ENCODE measurements at places on chromosomes 2 and 18.

- DNase-seq: no peak
Observed at GRCh38 chr2:26635401-26635800, 5.8 kb downstream of the CIB4 start.

GRCh38 chr2:64796926-64797325 lies 143.2 kb upstream of the SERTAD2 start:
- no peak for DNase-seq

DNA sequence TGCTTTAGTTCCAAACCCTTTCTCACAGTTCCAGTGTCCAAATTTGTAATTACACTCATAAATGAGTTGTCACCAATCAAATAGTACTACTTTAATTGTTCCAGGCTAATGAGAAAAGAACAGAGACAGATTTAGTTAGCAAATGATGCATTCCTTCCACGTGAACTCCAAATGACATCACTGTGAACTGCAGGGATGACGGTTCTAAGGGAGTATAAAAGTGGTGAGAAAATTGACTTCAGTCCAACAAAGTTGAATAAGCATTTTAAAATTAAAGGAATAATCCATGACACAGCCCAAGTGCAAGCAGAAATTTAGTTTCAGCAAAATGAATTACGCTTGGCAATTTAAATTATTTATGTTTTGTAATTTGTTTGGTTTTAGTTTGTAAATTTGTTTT lies 102.0 kb upstream of the LRATD1 start:
- DNase-seq: no peak

GRCh38 chr18:60684843-60685513 lies 312.4 kb upstream of the MC4R start:
- no peak for DNase-seq

DNA sequence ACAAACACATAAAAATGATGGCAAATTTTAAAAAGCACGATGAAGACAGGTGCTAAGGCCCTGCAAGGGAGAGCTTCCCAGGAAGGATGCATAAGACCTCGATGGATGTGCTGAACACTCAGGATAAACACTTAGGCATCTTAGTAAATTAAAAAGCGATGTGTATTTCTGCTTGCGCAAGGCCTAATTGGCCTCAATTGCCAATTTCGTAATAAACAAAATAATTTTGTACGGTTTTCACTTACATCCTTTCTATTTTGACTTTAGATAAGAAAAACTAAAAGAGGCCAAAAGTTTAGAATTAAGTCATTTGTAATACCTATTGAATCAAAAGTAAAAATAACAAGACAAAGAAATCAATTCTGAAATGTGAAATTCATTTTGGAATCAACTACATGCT lies 189.1 kb downstream of the TCF4 start:
- DNase-seq: no peak

- no peak for DNase-seq
Observed at GRCh38 chr2:155250800-155251199, 552.3 kb downstream of the KCNJ3 start.

- DNase-seq: no peak
Observed at GRCh38 chr2:192570788-192571187, 376.1 kb upstream of the TMEFF2 start.

DNA sequence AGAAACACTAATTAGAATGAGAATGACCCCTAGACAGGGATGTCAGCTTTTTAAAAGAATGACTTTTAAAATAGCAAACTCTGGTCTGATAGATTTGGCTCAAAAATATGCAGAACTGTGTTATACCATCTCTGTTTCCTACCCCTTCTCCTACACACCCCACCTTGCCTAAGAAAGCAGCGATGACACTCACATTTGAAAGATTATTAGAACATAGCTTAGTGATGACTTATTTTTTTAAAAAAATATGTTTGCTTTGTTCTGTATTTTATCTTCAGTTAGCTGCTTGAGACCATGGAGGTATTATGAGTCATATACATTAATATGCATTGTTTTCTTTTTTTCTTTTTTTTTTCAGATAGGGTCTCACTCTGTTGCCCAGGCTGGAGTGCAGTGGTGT lies 176.7 kb upstream of the TPO start:
- DNase-seq: no peak

DNA sequence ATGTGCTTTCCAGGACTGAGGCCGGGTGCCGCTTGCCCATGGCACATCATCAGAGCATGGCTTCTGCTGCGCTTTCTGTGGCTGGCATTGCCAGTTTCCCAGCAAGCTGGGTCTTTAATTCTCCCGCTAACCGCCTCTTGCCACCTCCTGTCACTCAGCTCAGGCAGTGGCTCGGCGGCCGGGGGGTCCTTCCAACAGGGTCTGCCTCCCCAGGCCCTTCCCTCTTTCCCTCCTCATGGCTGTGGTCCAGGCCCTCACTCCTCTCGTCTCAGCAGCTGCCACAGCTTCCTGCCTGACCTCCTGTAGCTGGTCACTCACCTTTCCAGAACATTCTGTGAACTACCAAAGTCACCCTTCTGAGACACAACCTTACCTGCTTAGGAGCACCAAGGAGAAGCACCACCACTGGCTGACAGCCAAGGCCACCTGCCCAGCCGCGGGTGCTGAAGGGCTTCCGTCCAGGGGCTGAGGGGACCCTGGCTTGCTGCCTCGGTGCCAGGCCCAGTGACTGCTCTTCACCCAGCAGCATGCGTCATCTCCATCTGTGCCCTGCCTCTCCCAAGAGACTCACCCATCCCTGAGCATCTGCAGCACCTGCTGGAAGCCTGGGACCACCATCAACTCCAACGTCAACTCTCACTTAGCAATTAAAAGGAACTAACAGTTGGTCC lies 22.6 kb downstream of the CHMP1B start:
- DNase-seq: no peak

DNA sequence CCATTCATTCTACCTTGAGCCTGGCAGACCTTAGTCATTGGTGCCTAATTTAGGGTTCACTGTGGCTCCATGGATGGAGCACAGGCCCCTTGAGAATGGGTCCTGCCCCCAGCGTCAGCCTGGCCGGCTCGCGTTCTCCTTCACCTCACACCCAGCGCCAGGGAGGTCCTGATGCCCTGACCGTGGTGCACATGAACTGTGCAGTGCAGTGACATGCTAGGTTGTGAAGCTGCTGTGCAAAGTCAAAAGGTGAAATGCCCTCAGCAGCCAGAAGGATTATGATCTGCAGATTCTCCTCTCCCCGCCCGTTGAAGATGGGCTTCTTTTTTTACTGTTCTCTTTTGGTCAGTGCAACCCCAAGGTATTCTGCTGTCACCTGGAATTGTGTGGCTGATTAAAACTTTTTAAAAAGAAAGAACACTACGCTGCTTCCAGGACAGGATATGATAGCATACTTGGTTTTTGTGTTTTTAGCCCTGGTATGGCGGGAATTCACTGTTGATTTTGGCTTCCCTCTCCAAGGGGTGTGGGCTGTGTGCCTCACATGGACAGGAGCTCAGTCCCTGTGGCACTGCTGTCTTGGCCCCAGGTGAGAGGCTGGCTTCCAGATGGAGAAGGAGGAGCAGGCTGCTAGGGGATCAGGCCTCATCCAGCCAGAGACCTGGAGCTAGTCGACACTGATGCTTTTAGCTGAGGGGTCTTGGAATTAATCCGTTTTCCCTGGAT lies 49.4 kb upstream of the MCFD2 start:
- no peak for DNase-seq

DNA sequence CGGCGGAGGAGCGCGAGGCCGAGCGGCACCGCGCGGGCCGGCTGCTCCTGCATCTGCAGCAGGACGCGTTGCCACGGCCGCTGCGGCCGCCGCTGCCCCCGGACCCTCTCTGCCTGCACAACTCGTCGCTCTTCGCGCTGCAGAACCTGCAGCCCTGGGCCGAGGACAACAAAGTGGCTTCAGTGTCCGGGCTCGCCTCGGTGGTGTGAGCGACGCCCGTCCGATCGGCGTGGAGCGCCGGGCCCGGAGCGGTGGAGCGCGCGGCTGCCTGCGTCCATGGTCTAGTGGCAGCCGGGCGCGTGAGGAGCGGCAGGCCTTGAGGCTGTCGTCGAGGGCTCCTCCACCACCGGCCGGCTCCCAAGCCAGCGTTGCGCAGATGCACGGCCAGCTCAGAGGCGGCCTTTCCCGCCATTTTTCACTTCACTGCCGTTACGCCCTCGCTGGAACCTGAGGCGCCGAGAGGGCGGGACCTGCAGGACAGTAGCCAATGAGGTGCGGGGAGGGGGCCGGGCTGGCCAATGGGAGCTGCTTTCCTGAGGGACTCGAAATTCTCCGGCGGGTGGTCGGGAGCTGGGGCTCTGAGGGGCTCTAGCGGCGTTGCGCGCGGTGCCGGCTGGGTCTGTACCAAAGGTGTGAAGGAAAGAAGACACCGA lies 1.9 kb downstream of the TLX2 start:
- peak; percentile 71 for DNase-seq

DNA sequence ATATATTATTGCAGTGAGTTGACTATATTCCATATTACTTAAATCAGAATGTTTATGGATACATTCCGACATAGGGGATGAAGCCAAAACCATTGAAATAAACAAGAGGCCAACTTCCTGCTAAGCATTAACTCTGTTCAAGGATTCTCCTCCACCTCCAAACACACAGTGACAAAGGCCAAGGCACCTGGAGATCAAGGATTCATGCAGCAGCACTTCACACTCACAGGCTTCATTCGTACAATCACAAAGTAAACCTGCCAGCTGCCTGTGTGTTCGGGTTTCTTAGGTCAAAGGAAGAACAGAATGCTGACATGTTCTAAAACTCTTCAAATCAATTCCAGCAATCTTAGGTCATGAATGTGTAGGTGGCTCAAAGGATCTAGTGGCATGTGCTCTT lies 22.8 kb downstream of the WDFY1 start:
- no peak for DNase-seq

- DNase-seq: no peak
Observed at GRCh38 chr2:198692907-198693510, 764.7 kb downstream of the SATB2 start.

DNA sequence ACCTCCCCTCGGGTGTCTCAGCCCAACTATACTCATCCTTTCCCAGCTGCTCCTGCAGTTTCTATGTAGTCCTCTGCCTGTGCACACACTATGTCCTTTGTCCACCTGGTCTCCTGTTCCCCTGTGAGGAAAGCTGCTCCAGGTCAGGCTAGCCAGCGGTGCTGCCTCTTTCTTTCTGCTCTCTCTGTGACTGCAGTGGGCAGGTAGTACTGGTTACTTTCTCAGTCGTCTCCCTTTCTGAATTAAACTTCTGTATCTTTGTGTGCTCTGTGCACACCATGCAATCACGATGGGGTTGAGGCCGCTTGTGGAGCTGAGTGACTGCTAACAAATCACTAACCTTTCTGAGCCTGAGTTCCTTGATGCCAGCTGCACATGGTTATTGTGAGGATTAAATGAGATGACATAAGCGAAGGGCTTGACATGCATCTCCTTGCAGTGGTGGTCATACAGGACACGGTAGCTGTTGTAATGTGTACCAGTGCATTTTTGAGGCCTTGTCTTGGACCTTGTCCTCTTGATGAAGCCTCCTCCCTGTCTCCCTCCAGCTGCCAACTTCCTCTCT lies 3.5 kb downstream of the FARP2 start:
- no peak for DNase-seq
